Endothelial cell of umbilical vein (primary cell): ENCODE measurements at places on chromosomes 2 and 18. TPM values are rescaled to one million over a fixed set of nuclear protein-coding genes. Genes with fewer than 3 reads are reported as not detected.

Gene CYBRD1
- total RNA-seq, result 22.8 and 24.8 TPM in 2 replicates

Gene GATA6
- total RNA-seq, result 14.6 and 14.9 TPM in 2 replicates

Gene ZBTB7C
- total RNA-seq, result not detected in 2 replicates

Gene MGAT5
- total RNA-seq, result 84.1 TPM in 2 replicates

Gene B3GNT2
- 17.8 and 21.2 TPM in 2 replicates for total RNA-seq

Gene ARHGAP25
- 1.2 and 2.0 TPM in 2 replicates for total RNA-seq

Gene SERPINB2
- total RNA-seq, result 0.24 and 0.39 TPM in 2 replicates

Gene PDK1
- total RNA-seq, result 7.7 and 16.9 TPM in 2 replicates

Gene IL37
- not detected in 2 replicates for total RNA-seq

Gene DLGAP1
- 0.81 TPM in 1 of 2 replicates, not detected in the other for total RNA-seq

Gene CACNB4
- total RNA-seq, result 0.30 and 0.58 TPM in 2 replicates

Gene RIT2
- not detected in 2 replicates for total RNA-seq

Gene EDAR
- not detected in 2 replicates for total RNA-seq

Gene SPR
- total RNA-seq, result 26.3 and 27.6 TPM in 2 replicates

Gene ST8SIA3
- total RNA-seq, result not detected in 2 replicates

Gene SYT4
- not detected in 2 replicates for total RNA-seq

Gene IL1B
- not detected in 2 replicates for total RNA-seq

Gene DLX1
- total RNA-seq, result not detected in 2 replicates

Gene MAIP1
- total RNA-seq, result 17.7 and 17.9 TPM in 2 replicates

Gene SNRNP200
- total RNA-seq, result 117 and 124 TPM in 2 replicates

Gene CD207
- total RNA-seq, result not detected in 2 replicates

Gene MARCHF4
- 21.5 and 25.2 TPM in 2 replicates for total RNA-seq

Gene BOK
- 52.4 and 76.0 TPM in 2 replicates for total RNA-seq

Gene PLEK
- 0.11 and 0.18 TPM in 2 replicates for total RNA-seq

Gene LINC00305
- not detected in 2 replicates for total RNA-seq

Gene SLC11A1
- not detected in 2 replicates for total RNA-seq

Gene ANKRD30B
- total RNA-seq, result not detected in 2 replicates

Gene RFTN2
- 8.0 and 9.9 TPM in 2 replicates for total RNA-seq

Gene AKAIN1
- total RNA-seq, result not detected in 2 replicates

Gene GLI2
- 0.13 and 0.51 TPM in 2 replicates for total RNA-seq

Gene ADGRF3
- total RNA-seq, result 0.18 and 0.73 TPM in 2 replicates

Gene TXNDC2
- not detected in 2 replicates for total RNA-seq

Gene SLC40A1
- 5.7 and 8.5 TPM in 2 replicates for total RNA-seq

Gene PREPL
- total RNA-seq, result 25.7 and 26.0 TPM in 2 replicates

Gene SUPT7L
- 30.2 and 30.3 TPM in 2 replicates for total RNA-seq

Gene LGALSL
- total RNA-seq, result 2.3 and 5.8 TPM in 2 replicates

Gene SKA1
- total RNA-seq, result 21.9 and 23.9 TPM in 2 replicates

Gene COL3A1
- 1.3 and 8.7 TPM in 2 replicates for total RNA-seq

Gene SERPINB5
- total RNA-seq, result not detected in 2 replicates

Gene IL18RAP
- total RNA-seq, result not detected in 2 replicates

Gene LRRFIP1
- 162 and 179 TPM in 2 replicates for total RNA-seq

Gene SERPINB7
- total RNA-seq, result not detected in 2 replicates

Gene PTPN4
- total RNA-seq, result 26.1 and 29.6 TPM in 2 replicates

Gene UGT1A6
- total RNA-seq, result not detected in 2 replicates

Gene AFF3
- total RNA-seq, result 0.07 and 0.16 TPM in 2 replicates

Gene TCF23
- not detected in 2 replicates for total RNA-seq

Gene MYL1
- not detected in 2 replicates for total RNA-seq

Gene VSNL1
- not detected in 2 replicates for total RNA-seq

Gene UGT1A10
- not detected in 2 replicates for total RNA-seq

Gene ADRA2B
- total RNA-seq, result not detected in 2 replicates

Gene RGPD3
- total RNA-seq, result not detected in 2 replicates

Gene TRPM8
- total RNA-seq, result not detected in 2 replicates
